ENCODE measurements at places on chromosomes 2 and 18. TPM values are rescaled to one million over a fixed set of nuclear protein-coding genes. Genes with fewer than 3 reads are reported as not detected.

- no peak overlapping the region for H3K4me3 ChIP-seq
- H3K27me3 ChIP-seq: no peaks in the 10 kb centered on the region
- H3K4me1 ChIP-seq: no peaks in the 10 kb centered on the region
- DNase-seq: no peak
Measured at GRCh38 chr2:157901325-157901724, 25.2 kb upstream of the ACVR1 start.

Gene ASXL3
- polyA plus RNA-seq: not detected

DNA sequence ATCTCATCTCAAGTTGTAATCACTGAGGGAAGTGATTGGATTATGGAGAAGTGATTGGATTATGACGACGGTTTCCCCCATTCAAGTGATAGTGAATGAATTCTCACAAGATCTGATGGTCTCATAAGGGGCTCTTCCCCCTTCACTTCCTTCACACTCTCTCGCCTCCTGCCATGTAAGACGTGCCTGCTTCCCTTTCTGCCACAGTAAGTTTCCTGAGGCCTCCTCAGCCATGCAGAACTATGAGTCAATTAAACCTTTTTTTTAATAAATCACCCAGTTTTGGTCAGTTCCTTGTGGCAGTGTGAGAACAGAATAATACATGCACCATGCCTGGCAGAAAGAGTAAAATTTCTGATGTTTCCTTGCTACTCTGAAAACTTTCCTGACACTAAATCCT lies 36.6 kb downstream of the CEP68 start:
- H3K4me3 ChIP-seq: no peak overlapping the region
- H3K27ac ChIP-seq: no peak overlapping the region
- peaks cover 18% of the 10 kb centered on the region for H3K36me3 ChIP-seq
- H3K4me1 ChIP-seq: no peaks in the 10 kb centered on the region
- no peaks in the 10 kb centered on the region for H3K27me3 ChIP-seq
- no peak for DNase-seq

- H3K36me3 ChIP-seq: no peaks in the 10 kb centered on the region
- DNase-seq: no peak
- H3K27ac ChIP-seq: no peak overlapping the region
- no peaks in the 10 kb centered on the region for H3K27me3 ChIP-seq
- H3K4me1 ChIP-seq: peaks cover 20% of the 10 kb centered on the region
Measured at GRCh38 chr18:75074196-75075015, 134.5 kb downstream of the PTGR3 start.

DNA sequence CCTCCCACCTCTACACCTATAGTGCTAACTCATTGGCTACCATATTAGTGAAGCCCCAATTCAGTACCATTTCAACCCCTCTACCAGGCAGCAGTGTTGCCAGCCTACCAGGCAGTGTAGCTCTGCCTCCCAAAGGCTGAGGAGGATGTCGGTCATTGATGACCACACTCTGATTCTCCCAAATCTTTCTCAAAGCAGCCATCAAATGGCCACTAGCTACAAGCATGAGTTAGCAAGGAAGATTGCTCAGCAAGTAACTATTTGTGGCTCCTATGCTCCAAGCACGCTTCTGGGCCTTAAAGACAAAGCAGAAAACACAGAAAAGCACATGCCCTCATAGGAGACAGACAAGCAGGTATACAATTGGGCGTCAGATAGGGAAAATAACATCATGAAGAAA lies 42.7 kb upstream of the AFF3 start:
- no peak overlapping the region for H3K27ac ChIP-seq
- H3K36me3 ChIP-seq: no peaks in the 10 kb centered on the region
- no peak for DNase-seq

DNA sequence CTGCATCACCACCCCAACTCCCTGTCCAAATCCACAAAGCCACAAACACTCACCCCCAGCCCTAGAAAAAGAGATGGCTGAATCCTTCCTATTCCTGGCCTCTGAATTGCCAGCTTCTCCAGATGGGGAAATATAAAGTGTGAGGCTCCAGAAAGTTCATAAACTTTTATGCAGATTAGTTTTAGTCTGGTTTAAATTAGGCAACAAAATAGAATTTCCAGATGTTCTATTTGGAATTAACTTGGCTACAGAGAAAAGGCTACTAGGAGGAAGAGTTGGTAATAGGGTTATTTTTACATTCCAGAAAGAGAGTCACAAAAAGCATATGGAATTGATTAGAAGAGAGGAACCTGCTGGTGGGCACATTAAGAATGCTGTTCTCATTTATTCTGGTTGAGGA lies 56.0 kb downstream of the EN1 start:
- peaks cover 4% of the 10 kb centered on the region for H3K27me3 ChIP-seq
- no peak for DNase-seq
- no peak overlapping the region for H3K4me3 ChIP-seq
- H3K36me3 ChIP-seq: no peaks in the 10 kb centered on the region
- H3K27ac ChIP-seq: no peak overlapping the region
- no peaks in the 10 kb centered on the region for H3K4me1 ChIP-seq

GRCh38 chr2:152542337-152542994 lies 174.8 kb downstream of the PRPF40A start:
- H3K27ac ChIP-seq: peak overlapping the region; percentile 79
- H3K4me1 ChIP-seq: peaks cover 36% of the 10 kb centered on the region
- no peak for DNase-seq
- no peaks in the 10 kb centered on the region for H3K27me3 ChIP-seq
- peaks cover 17% of the 10 kb centered on the region for H3K36me3 ChIP-seq

- no peak overlapping the region for H3K4me3 ChIP-seq
- no peaks in the 10 kb centered on the region for H3K27me3 ChIP-seq
- no peak for DNase-seq
- peaks cover 7% of the 10 kb centered on the region for H3K4me1 ChIP-seq
- H3K27ac ChIP-seq: no peak overlapping the region
Measured at GRCh38 chr18:11887328-11888128, 20.6 kb downstream of the MPPE1 start.

DNA sequence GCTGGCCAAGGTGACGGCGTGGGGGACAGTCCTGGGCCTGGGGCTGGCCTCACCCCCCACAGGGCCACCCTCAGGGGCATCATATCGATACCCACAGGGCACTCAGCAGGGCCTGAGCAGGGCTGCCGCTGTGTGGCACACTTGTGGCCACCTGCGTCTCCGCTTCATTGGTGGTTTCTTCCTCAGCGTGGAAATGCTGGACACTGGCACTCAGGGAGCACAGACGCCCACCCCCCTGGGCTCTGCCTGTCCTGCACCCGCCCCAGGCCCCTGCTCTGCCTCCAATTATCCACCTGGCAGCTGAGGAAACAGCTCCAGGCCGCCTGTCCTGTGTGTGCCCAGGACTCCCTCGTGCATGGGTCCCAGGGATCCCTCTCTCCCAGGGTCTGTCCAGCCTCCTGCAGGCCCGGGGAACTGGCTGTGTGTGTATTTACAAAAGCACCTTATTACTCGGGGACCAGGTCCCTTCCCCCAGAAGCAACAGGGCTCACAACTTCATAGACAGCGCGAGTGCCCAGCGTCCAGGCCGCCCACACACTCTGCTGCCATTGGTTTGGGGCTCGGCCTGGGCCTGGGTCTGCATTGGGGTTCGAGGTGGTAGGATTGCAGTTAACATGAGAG lies 13.1 kb downstream of the CROCC2 start:
- DNase-seq: no peak
- H3K36me3 ChIP-seq: no peaks in the 10 kb centered on the region
- no peak overlapping the region for H3K4me3 ChIP-seq
- H3K4me1 ChIP-seq: peaks cover 15% of the 10 kb centered on the region

Gene STARD6
- not detected for polyA plus RNA-seq

GRCh38 chr2:236545248-236545658 lies 24.4 kb upstream of the ACKR3 start:
- no peaks in the 10 kb centered on the region for H3K4me1 ChIP-seq
- no peak overlapping the region for H3K4me3 ChIP-seq
- H3K27me3 ChIP-seq: peaks cover 4% of the 10 kb centered on the region
- no peak overlapping the region for H3K27ac ChIP-seq
- DNase-seq: no peak

- H3K4me1 ChIP-seq: peaks cover 23% of the 10 kb centered on the region
- H3K4me3 ChIP-seq: peak overlapping the region; percentile 1
- peak overlapping the region; percentile 80 for H3K27ac ChIP-seq
- H3K27me3 ChIP-seq: no peaks in the 10 kb centered on the region
- DNase-seq: no peak
Measured at GRCh38 chr2:191645434-191646162, 32.3 kb upstream of the NABP1 start.

Gene KCNJ3
- polyA plus RNA-seq: not detected

- peaks cover 41% of the 10 kb centered on the region for H3K27me3 ChIP-seq
- DNase-seq: no peak
- H3K4me1 ChIP-seq: no peaks in the 10 kb centered on the region
- H3K4me3 ChIP-seq: no peak overlapping the region
- no peaks in the 10 kb centered on the region for H3K36me3 ChIP-seq
- no peak overlapping the region for H3K27ac ChIP-seq
Measured at GRCh38 chr2:217976301-217976700, 26.5 kb downstream of the TNS1 start.

Gene GPBAR1
- polyA plus RNA-seq: 0.10 TPM

DNA sequence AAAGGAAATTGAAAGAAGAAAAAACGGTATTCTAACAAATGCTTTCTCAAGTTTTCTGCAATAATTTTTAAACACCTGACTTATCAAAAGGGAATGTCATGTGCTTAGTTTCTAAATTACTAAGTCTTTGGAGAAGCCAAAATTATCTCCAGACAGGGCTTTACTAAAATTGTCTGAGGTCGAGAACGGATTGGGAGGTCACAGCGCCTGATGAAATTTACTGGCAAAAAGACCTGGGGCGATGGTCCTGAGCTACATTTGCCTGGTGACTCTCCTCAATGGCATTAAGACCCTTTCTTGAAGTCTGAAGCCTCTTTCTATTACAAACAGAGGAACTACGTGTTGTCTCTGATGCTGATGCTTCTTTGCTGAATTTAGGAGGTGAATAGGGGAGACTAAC lies 291.8 kb upstream of the SESTD1 start:
- no peak overlapping the region for H3K27ac ChIP-seq
- no peaks in the 10 kb centered on the region for H3K4me1 ChIP-seq
- no peak for DNase-seq
- H3K36me3 ChIP-seq: no peaks in the 10 kb centered on the region
- no peaks in the 10 kb centered on the region for H3K27me3 ChIP-seq

DNA sequence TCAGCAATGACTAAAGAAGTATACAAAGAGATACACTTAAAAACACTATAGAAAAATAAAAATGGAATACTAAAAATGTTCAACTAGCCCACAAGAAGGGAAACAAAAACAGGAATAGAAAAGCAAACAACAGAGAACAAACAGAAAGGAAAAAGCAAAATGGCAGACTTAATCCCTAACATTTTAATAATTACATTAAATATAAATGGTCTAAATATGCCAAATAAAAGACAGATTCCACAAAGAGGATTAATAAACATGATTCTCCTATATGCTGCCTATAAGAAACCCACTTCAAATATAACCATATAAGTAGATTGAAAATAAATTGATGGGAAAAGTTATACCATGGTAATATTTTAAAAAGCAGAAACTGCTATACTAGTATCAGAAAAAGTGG lies 83.5 kb upstream of the GPR45 start:
- no peaks in the 10 kb centered on the region for H3K4me1 ChIP-seq
- no peak overlapping the region for H3K4me3 ChIP-seq
- no peaks in the 10 kb centered on the region for H3K36me3 ChIP-seq
- H3K27me3 ChIP-seq: no peaks in the 10 kb centered on the region

Gene BOLL
- not detected for polyA plus RNA-seq

Gene ACMSD
- polyA plus RNA-seq: not detected

- no peaks in the 10 kb centered on the region for H3K27me3 ChIP-seq
- H3K36me3 ChIP-seq: peaks cover 7% of the 10 kb centered on the region
- no peak for DNase-seq
- H3K4me1 ChIP-seq: peaks cover 15% of the 10 kb centered on the region
- peak overlapping the region; percentile 98 for H3K4me3 ChIP-seq
Measured at GRCh38 chr2:70994009-70994698, 519 bp downstream of the TEX261 start.

DNA sequence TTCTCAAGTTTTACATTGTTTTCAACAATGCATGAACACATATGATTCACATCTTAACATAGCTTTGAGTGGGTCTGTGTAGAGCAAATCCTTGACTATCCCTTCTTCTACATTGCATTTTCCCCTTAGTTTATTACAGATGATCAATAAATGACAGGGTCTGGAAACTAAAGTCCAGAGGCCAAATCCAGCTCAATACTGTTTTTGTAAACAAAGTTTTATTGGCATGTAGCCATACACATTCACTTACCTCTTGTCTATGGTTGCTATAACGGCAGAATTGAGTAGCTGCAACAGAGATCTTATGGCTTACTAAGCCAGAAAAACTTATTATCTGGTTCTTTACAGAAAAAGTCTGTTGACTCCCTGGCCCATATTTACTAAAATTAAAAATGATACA lies 12.8 kb downstream of the FANCL start:
- H3K36me3 ChIP-seq: no peaks in the 10 kb centered on the region
- H3K4me1 ChIP-seq: no peaks in the 10 kb centered on the region
- DNase-seq: no peak

Gene HOXD1
- not detected for polyA plus RNA-seq

DNA sequence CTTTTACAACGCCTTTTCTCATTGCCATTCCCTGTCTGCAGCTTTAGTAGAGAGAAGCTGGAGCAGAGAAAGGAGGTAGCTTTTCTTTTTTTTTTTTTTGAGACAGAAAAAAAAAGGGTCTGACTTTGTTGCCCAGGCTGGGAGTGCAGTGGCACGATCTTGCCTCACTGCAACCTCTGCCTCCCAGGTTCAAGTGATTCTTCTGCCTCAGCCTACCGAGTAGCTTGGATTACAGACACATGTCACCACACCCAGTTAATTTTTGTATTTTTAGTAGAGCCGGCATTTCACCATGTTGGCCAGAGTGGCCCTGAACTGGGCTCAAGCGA lies 25.0 kb upstream of the ACSL3 start:
- peaks cover 39% of the 10 kb centered on the region for H3K4me1 ChIP-seq
- no peak overlapping the region for H3K4me3 ChIP-seq
- no peaks in the 10 kb centered on the region for H3K36me3 ChIP-seq
- DNase-seq: no peak
- no peaks in the 10 kb centered on the region for H3K27me3 ChIP-seq

Gene GNAL
- polyA plus RNA-seq: 30.0 TPM

- no peak for DNase-seq
- H3K27ac ChIP-seq: no peak overlapping the region
- H3K4me3 ChIP-seq: no peak overlapping the region
- peaks cover 42% of the 10 kb centered on the region for H3K4me1 ChIP-seq
Measured at GRCh38 chr18:36314754-36315153, 17.2 kb downstream of the FHOD3 start.

DNA sequence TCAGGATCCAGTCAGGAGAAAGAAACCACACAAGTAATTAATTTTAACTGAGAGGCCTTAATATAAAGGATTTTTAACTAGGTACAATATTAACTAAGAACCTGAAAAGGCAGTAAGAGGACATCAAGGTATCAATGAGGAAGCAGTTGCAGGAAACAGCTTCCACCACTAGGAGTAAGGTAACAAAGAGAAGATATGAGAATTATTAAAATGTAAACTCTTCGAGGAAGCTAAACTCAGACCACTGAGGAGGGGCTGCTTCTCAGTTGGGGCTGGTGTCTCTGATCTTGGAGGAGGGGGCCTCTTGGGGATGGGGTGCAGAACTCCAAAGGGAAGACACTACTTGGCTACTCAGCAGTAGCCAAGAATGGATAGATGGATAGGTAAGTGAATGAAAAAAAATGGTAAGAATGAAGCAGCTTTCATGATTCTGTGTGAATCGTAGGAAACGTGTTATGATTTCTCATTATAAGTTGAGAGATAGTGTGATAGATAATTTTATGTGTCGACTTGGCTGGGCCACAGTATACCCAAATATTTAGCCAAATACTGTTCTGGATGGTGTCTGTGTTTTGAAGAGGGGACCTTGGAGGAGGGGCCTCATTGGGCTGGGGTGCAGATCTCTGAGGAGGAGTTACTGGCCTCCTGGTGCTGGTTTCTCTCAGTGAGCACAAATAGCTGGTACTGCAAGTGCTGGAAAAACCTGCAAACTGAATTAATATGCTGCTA lies 547.7 kb upstream of the LRRTM1 start:
- H3K27ac ChIP-seq: no peak overlapping the region
- no peak for DNase-seq
- H3K27me3 ChIP-seq: no peaks in the 10 kb centered on the region

Gene ST8SIA3
- not detected for polyA plus RNA-seq
